Trophoblast cell (in vitro differentiated cells and primary cell): ENCODE measurements at places on chromosomes 4 and X.

DNA sequence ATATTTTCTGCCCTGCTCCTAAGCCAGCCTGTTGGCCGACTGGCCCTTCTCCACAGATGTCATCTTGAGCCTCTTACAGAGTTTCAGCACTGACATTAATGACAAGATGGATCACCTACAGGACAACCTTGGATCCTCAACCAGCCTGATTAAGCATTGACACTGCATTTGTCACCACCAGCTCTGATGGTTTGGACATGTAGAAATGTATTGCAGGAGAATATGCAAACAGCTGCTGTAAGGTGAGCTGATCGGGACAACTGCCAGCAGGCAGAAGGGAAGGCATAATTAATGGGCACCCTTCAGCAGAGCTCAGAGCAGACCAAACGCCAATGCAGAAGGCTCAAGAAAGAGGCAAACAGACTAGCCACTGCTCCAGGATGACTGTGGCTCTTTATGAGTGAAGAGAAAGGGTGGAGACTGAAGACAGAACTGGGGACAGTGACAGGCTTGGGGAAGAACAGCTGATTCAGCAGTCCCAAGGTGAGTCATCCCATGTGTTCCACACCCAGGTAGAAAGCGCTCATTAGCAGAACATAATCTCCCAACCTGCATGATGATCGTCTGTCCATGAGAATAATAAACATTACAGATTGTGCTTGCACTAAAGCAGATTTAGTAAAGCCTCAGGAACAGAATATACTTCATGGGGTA is 6.7 kb downstream of the CORIN start:
- no peak for DNase-seq

- DNase-seq, result no peak
Observed at GRCh38 chr4:153273751-153274150, 69.5 kb downstream of the TRIM2 start.

DNA sequence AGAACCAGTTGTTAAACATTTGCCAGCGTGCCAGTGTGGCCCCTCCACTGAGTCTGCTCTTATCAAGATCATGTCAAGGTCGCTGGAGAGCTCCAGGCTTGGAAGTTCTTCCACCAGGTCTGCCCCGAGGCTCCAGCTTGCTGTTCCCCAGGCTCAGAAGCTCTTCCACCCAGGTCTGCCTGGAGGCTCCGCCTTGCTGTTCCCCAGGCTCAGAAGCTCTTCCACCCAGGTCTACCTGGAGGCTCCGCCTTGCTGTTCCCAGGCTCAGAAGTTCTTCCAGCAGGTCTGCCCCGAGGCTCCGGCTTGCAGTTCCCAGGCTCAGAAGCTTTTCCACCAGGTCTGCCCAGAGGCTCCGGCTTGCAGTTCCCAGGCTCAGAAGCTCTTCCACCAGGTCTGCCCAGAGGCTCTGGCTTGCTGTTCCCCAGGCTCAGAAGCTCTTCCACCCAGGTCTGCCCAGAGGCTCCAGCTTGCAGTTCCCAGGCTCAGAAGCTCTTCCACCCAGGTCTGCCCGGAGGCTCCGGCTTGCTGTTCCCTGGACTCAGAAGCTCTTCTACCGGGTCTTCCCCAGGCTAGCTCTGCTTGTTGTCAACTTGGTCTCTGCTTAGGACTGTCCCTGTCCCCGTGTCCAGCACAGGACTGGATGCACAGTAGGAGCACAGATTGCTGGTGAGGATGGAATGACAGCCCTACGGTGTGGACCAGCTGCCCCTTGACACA is 54.4 kb downstream of the HMX1 start:
- DNase-seq, result no peak

GRCh38 chr4:17557880-17558279 is 19.1 kb upstream of the LAP3 start:
- no peak for DNase-seq

- DNase-seq, result no peak
Observed at GRCh38 chrX:12089740-12090139, 48.5 kb upstream of the FRMPD4 start.

- DNase-seq, result peak; percentile 89
Observed at GRCh38 chr4:73603271-73603710, 16.9 kb downstream of the RASSF6 start.

- no peak for DNase-seq
Observed at GRCh38 chrX:54029529-54030143, 14.6 kb downstream of the PHF8 start.

DNA sequence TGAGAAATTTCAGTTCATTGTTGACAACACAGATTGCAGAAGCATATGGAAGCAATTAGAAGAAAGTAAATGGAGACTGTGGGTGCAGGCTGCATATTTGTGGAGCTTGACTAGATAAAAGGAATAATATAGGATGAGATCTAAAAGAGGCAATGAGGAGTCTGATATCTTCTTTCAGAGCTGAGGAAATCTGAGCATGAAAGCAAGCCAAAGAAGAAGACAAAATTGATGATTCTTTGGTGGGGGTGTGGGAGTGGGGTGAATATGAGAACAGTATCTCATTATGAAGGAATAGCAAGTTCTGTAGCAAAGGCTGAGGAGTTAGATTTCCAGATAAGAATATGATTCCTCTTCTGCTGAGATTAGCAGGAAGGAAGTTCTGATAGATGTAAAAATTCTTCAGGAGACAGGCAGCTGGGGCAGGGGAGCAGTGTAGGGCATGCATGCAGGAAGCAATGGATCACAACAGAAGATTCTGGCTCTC is 6.1 kb upstream of the PDHA2 start:
- no peak for DNase-seq

GRCh38 chr4:129498626-129499025 is 402.7 kb downstream of the C4orf33 start:
- DNase-seq, result no peak

- no peak for DNase-seq
Observed at GRCh38 chrX:110683925-110684324, 111.7 kb downstream of the CHRDL1 start.

DNA sequence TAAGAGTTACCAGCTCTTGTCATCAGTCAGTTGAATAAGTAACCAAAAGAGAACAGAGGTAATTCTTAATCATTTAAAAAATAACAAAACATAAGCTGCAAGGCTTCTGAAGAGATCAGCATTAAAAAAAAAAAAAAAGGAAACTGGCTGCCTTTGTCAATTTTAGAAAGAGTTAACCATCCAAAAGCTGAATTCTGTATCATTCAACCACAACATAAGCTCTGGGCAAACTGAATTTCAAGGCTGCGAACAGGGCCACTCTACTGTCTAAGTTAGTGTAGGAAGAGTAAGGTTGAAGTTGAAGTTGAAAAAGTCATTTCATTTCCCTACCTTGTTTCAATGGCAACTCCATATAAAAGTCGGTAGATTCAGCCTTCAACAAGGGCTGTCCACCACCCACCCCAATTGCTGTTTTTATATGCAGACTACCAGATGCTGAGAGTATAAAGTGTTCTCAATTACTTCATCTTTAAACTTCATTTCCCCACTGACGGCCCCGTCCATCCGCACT is 1.1 kb upstream of the LIN54 start:
- DNase-seq, result no peak

- DNase-seq, result peak; percentile 4
Observed at GRCh38 chr4:67160394-67160793, 384.9 kb downstream of the CENPC start.

GRCh38 chr4:87498446-87498900 is 30.7 kb downstream of the SPARCL1 start:
- DNase-seq, result no peak

GRCh38 chr4:95524184-95524583 is 24.6 kb downstream of the UNC5C start:
- DNase-seq, result no peak

- DNase-seq, result no peak
Observed at GRCh38 chr4:98851806-98852205, 77.1 kb downstream of the EIF4E start.

DNA sequence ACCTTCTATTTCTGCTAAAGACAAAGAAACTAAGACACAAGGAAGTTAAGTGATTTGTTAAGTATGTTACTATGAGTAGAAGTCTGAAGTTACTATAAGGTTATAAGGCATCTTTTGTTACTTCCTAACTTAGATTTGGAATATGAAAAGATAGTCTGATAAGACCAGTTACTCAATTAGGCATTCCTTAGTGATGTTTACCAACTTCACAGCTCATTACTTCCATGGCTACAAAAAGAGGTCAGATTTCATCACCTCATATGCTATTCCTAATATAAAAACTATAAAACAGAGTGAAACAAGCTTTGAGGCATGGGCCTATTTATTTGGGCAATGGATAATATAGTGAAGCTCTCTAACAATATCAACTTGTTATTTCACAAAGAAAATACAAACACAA is 143.1 kb downstream of the TBCK start:
- DNase-seq, result no peak

GRCh38 chrX:2423282-2423681 is 77.5 kb downstream of the DHRSX start:
- DNase-seq, result no peak

DNA sequence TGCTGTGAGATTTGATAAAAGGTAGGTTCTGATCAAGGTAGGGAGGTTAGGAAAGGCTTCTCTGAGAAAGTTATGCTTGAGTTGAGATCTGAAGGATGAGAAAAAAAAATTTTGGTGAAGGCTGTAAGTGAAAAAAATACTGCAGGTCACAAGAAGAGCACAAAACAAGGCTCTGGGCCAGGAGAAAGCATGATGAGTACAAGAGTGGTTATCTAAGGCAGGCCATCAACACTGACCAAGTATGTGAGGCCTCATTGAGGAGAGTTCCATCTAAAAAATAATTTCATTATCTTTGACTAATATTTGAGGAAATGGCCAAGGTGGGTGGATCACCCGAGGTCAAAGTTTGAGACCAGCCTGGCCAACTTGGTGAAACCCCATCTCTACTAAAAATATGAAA is 71.6 kb upstream of the SLC4A4 start:
- DNase-seq, result no peak

DNA sequence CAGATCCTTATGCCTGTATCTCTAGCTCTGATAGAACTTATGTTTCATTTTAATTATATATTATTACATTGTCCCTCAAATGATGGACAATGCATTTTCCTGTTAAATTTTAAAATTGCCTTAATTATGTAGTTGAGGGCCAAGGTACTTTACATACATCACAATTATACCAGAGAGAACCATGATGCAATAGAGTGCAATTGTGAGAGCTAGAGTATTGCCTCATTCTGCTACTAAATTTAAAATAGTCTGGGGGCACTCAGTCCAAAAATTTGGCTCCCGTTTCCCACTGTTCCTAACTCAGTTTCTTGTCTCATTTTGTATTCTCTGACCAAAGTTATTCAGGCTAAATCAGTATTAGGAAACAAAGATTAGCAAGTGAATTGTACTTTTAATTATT is 378.5 kb upstream of the ZFP42 start:
- DNase-seq, result no peak

DNA sequence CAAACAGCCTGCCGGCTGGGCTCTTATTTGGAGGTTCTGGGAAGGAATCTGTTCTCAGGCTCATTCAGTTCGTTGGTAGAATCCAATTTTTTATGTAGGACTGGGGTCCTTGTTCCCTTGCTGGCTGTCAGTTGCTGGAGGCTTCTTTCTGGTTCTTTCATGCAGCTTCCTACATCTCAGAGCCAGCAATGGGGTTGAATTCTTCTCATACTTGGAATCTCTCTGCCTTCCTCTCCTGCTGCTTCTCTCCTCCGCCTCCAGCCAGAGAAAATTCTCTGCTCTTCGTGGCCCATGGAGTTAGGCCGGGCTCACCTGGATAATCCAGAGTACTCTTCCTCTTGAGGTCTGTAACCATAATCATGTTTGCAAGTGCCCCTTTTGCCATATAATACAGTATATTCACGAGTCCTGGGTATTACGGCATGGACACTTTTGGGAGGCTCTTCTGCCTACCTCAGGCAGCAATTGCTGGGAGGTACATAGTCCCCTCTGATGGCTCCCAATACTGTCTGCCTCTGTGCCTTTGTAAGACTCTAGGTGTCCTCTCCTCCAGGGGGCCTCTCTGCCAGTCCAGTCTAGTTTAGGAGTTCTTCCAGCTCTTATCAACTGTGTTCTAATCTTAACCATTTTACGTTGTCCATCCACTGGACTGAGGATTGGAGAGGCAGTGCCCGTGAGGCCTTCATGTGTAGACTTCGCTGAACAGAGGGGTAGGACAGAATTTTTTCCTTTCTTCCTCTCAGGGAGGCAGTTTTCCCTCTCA is 2.2 kb downstream of the TRMT44 start:
- no peak for DNase-seq

DNA sequence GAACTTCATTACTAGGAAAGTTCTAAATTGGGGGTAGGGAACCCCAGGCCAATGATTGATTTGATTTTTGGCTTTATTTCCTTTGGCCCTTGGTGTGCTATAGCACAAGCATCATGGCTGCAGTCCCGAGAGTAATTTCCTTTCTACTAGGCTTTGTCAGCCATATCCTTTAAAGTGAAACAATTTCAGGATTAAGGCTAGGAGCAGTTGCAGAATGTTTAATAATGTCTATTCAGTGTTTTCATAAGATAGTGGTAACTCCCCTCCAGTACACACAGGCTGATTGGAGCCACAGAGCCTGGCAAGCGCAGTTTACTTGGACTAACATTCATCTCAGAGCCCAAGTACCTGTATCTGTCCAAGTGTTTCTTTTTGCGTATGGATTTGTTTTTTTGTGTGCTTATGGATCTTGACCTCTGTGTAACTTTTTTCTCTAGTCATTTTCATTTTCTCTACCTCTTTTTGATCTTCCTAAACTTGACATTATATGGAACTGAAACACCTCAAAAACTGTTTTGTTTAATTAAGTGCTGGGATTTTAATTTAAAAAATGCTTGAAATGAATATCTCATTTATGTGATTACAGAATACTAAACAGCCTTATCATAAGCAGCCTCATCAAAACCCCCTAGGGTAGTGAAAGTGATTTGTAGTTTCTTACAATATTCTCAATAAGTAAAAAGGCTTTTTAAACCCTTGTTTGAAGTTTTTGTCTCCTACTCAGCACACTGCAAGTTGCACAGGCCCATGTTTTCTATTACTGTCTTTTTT is 7.5 kb downstream of the STIM2 start:
- DNase-seq, result no peak

- no peak for DNase-seq
Observed at GRCh38 chr4:86334020-86334750, 25.7 kb downstream of the MAPK10 start.

GRCh38 chr4:148166132-148166591 is 276.1 kb downstream of the NR3C2 start:
- peak; percentile 60 for DNase-seq

GRCh38 chrX:24026432-24026831 is 554 bp downstream of the KLHL15 start:
- DNase-seq, result peak; percentile 28

GRCh38 chr4:76611616-76612207 is 176.7 kb downstream of the SHROOM3 start:
- no peak for DNase-seq

- no peak for DNase-seq
Observed at GRCh38 chrX:41512394-41512793, 65.3 kb downstream of the NYX start.

GRCh38 chrX:123859409-123859845 is 426 bp upstream of the XIAP start:
- no peak for DNase-seq

GRCh38 chr4:119105605-119106004 is 30.0 kb upstream of the MYOZ2 start:
- DNase-seq, result no peak

GRCh38 chr4:123667496-123667895 is 270.9 kb downstream of the SPRY1 start:
- peak; percentile 73 for DNase-seq

GRCh38 chr4:17544205-17544604 is 29.2 kb downstream of the CLRN2 start:
- peak; percentile 33 for DNase-seq
